Caudate nucleus (tissue), 63 donors: ENCODE measurements at places on chromosomes 6 and 20.

GRCh38 chr6:167056370-167056769 lies 57.2 kb downstream of the CEP43 start:
- no peak for DNase-seq

DNA sequence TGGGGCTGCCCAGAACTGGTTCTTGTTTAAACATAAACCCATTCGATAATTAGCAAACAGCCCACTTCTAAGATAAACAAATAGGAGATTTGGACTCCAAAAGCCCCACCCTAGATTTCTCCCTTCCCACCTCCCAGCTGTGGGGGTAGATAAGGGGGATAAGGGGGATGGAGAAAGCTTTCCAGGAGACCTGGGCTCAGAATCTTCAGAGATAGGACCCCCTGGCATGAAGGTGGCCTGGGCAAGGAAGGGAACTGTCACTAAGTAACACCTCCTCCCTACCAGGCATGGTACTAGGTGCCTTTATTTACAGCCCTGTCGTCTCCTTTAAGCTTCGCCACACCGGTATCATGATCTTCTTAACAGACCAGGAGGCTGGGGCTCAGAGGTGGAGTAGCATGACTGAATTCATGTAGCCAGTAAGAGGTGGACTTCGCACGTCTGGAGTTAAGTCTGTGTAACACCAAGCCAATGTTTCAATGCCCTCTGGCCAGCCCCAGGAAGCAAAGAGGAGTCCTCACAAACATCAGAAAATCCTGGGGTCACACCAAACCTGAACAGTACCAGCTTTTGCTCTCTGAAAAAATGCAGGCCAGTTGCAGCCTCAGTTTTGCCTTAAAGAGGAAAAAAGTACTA lies 4.6 kb downstream of the SDC4 start:
- DNase-seq: no peak

DNA sequence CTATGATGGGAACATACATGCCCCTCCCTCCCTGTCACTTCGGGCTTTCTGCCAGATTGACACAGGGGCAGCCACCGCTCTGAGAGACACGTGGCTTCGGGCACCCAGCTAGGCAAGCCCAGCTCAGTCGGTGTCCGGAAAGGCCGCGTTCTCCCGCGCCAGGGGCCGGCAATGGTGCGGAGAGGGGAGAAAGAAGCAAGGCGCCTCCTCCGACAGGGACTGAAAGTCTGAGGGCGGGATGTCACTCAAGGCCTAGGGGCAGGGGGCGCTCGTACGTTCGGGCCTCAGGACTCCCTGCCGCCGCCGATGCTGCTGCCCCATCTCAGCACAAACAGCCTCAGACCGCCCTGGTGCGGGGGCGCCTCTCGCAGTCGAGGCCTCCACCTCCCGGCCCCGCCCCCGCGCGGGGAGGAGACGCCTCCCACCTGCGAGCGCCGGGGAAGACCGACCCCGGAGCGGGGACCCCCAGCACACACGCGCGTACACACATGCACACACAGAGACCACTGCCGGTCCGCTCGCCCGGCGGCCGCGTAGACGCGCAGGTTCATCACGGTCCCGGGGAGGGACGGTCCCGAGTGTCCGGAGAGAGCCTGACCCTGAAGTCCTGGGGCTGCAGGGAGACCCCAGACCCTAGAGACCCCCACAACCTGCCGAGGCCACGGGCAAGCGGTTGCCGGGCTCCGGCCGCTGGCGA lies 1.9 kb downstream of the GRM4 start:
- DNase-seq: peak; percentile 29

GRCh38 chr20:8454137-8454712 lies 322.2 kb downstream of the PLCB1 start:
- DNase-seq: no peak

DNA sequence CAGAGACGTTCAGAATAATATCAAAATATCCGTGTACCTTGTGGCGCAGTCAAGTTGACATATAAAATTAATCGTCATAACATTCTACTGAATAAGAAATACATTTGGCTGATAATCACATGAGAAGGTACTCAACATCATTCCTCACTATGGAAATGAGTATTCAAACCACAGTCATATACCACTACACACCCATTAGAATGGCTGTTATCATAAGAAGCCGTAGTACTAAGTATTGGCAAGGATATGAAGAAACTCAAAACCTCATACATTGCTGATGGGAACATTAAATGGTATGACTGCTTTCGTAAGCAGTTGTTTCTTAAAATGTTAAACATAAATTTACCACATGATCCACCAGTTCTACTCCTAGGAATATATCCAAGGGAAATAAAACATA lies 244.7 kb downstream of the CDKAL1 start:
- no peak for DNase-seq

DNA sequence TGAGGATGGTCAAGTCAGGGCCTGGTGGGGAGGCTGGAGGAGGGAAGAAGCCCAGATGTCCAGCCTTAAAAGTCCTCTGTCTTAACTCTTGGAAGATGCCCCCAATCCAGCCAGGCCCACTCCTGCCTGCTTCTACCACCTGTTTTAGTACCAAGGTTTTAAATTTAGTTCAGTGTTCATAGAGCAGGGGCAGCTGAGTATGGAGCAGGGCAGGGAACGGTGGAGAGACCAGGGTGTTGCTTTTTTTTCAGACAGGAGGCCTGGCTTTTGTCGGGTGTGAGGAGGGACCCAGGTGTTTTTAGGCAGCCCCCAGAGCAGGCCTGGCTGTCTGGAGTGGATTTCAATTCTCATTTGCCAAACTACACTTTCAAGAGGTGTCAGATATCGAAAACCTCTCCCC lies 278.8 kb downstream of the CDC5L start:
- no peak for DNase-seq

- DNase-seq: no peak
These were observed 10.9 kb upstream of the TDRD6 start for GRCh38 chr6:46676604-46677313.
